ENCODE measurements at places on chromosomes 1 and 21.

DNA sequence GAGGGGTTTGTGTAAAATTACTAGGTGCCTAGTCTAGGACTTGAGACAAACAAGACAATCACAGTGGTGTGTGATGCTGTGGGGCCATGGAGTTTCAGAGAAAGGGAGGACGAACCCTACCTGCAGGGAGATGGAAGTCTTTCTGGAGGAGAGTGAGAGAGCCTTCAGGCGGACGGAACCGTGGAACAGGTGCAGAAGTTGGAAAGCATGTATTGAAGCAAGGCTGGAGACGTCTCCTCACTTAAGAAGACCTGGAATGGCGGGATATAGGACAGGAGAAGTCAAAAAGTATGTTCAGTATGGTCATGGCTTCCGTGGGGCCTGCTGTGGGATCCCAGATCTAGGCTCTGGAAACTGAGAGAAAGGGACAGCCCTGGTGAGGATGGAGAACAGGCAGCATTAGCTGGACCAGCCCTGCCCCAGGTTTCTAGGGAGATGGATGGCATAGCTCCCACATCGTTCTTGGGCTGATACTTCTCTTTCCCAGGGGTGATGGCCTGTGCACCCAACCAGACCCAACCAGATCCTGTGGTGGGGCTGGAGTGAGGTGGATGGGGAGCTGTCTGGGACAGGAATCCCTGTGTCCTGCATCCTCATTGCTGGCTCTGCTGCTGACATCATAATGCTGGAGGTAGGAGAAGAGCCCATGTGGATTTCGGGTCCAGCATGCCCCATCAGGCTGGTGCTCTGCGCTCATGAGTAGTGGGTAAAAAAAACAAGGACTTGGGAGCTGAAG is 15.0 kb upstream of the LRP8 start:
- peaks cover 14% of the 10 kb centered on the region for H3K4me1 ChIP-seq
- peaks cover 4% of the 10 kb centered on the region for H3K36me3 ChIP-seq

DNA sequence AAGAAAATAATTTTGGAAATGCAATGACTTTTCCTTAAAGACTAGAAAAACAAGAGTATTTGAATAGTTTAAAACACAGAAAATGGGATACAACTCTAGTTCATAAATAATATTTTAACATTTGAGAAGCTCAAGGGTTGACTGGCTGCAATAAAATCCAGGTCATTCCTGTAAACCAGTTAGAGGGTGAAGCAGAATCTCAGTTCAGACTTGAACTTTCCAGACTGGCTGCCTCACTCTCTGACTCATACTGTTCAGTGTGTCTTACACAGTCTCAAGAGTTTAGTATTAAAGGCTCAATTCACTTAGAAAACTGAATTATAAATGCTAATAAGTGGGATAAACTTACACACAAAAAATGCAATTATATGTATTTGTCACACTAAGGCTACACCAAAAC is 89.9 kb downstream of the RAVER2 start:
- no peak overlapping the region for H3K4me3 ChIP-seq
- DNase-seq: no peak
- H3K27ac ChIP-seq: peak overlapping the region; percentile 63
- H3K27me3 ChIP-seq: no peaks in the 10 kb centered on the region
- H3K36me3 ChIP-seq: peaks cover 88% of the 10 kb centered on the region

- peaks cover 3% of the 10 kb centered on the region for H3K4me1 ChIP-seq
- H3K36me3 ChIP-seq: no peaks in the 10 kb centered on the region
- H3K27me3 ChIP-seq: no peaks in the 10 kb centered on the region
Observed at GRCh38 chr21:35366394-35367080, 317.4 kb upstream of the RUNX1 start.

DNA sequence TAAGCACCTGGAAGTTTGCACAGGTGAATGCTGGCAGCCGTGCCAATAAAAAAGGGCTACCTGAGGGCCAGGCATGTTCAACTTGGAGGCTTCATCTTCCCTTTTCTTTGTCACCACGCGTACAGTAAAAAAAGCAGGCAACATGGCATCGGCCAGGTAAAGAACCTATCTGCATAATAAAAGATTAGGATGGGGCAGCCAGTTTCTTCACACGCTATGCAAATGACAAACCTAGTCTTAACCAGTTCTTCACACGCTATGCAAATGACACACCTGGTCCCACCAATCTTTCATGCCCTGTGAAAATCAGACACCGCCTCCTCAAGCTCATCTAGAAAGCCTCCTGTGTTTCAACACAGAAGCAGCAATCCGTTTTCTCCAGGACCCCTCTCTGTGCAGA is 413.4 kb downstream of the HLX start:
- no peaks in the 10 kb centered on the region for H3K36me3 ChIP-seq
- DNase-seq: no peak

- H3K36me3 ChIP-seq: no peaks in the 10 kb centered on the region
- no peaks in the 10 kb centered on the region for H3K4me1 ChIP-seq
- DNase-seq: no peak
- H3K27ac ChIP-seq: no peak overlapping the region
Observed at GRCh38 chr1:187943606-187944403, 1115.1 kb downstream of the PLA2G4A start.

DNA sequence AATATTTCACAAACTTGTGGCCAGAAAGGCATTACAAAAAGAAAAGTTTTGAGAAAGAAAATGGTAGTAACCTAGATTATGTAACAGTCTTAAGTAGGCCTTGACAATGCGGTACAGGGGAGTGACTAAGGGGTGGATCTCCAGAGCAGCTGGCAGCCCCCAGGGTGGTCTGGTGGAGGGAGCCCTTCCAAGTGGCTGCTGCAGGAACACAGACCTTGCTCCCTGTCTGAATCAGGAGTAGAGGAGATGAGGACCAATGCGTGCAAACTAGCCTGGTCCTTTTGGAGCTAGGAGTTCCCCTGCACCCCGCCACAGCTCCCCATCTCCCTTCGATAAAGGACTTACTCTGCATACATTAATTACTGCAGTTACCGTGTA is 189.0 kb downstream of the NFIA start:
- no peak overlapping the region for H3K4me3 ChIP-seq
- H3K27me3 ChIP-seq: no peaks in the 10 kb centered on the region
- H3K36me3 ChIP-seq: no peaks in the 10 kb centered on the region

- H3K27me3 ChIP-seq: no peaks in the 10 kb centered on the region
- no peak overlapping the region for H3K27ac ChIP-seq
- no peaks in the 10 kb centered on the region for H3K4me1 ChIP-seq
- H3K36me3 ChIP-seq: no peaks in the 10 kb centered on the region
- DNase-seq: no peak
Observed at GRCh38 chr1:21927533-21928237, 9.4 kb downstream of the HSPG2 start.

- H3K27ac ChIP-seq: no peak overlapping the region
- peaks cover 9% of the 10 kb centered on the region for H3K27me3 ChIP-seq
- DNase-seq: no peak
- no peak overlapping the region for H3K4me3 ChIP-seq
- H3K4me1 ChIP-seq: no peaks in the 10 kb centered on the region
Observed at GRCh38 chr1:47764461-47765046, 232.6 kb downstream of the TRABD2B start.

DNA sequence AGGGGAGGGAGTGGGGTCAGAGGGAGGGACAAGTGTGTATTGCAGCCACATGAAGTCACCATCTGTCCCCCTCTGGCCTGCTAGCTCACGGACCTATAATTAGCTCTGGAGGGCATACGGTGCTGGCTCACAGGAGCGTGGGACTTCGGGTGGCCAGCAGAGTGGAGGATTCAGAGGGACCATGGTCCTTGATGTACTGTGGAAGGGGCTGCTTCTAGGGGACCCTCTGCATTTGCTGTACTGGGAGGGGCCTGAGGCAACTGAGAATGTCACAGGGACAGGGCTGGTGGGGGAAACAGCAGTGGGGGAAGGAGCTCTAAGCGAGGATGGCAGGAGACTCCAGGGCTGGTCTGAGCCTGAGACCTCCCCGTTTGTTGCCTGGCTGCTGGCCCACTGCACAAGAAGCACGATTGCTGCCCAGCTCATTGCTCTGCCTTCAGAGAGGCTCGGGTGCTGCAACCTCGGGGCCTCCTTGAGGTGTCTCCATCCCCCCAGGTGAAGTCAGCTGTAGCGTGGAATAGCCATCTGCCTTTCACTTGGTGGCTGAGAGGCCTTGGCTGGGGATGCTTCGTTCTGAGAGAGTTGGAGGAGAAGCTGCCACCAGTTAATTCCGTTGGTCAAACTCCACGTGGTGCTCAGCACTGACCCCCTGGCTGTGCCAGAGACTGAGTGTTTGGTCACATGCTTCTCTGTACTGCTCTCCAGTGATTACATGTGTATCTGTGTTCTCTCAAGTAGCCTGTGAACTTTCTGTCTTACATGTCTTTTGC is 2.7 kb downstream of the PPFIA4 start:
- no peak for DNase-seq
- H3K27me3 ChIP-seq: peaks cover 17% of the 10 kb centered on the region
- H3K4me1 ChIP-seq: peaks cover 14% of the 10 kb centered on the region
- peaks cover 22% of the 10 kb centered on the region for H3K36me3 ChIP-seq
- no peak overlapping the region for H3K4me3 ChIP-seq

Data from activated T-cell treated with anti-CD3 and anti-CD28 coated beads, Interleukin-2, amount 50 U/mL, for 24 hours (primary cell).